ENCODE measurements at places on chromosomes 3 and 15.

GRCh38 chr15:74954515-74954914 is 2.1 kb downstream of the RPP25 start:
- no peak for DNase-seq

- DNase-seq = no peak
These were observed 7.8 kb upstream of the CTDSPL start for GRCh38 chr3:37853691-37854413.

DNA sequence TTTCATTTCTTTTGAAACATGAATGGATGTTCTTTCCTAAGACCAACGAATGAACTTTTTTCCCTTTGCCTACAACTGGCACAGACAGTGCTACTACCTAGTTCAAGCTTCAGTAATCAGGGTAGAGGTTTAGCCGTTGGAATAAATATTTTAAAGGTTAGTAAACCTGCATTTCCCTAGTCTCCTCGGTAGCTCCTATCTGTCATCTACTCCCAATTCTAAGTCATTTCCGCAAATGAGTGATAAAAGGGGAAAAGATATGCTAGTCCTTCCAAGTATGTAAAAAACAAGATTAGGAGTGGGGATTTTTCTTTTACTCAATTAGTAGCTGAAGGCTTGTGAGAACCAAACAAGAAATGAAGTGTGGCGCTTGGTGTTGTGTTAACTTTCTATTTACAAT is 15.2 kb downstream of the SLTM start:
- DNase-seq = no peak

- no peak for DNase-seq
These were observed 87.8 kb downstream of the PDZRN3 start for GRCh38 chr3:73536952-73537351.

GRCh38 chr3:127214975-127215374 is 22.0 kb downstream of the PRR23E start:
- DNase-seq = no peak

- DNase-seq = no peak
These were observed 348.3 kb upstream of the TMCO5A start for GRCh38 chr15:37586011-37586583.

DNA sequence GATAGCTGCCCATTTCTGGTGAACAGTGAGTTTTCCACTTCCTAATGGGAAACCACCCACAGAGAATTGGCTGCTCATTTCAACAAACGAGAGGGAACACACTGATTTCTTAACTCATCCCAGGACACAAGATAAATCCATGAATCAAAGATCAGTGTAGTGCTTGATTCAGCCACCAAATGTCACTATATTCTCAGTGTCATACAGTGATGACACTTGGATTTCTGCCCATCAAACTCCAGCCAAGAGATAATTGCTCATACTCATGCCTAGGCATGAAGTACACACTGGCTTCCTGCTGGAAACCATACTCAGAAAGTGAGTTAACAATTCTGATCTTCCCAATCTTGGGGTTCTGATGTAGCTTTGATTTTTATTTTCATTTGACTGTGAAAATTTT is 35.4 kb upstream of the GRM7 start:
- DNase-seq = no peak

GRCh38 chr3:195540027-195540426 is 3.1 kb downstream of the PPP1R2 start:
- no peak for DNase-seq

- no peak for DNase-seq
These were observed 628.3 kb downstream of the ROBO1 start for GRCh38 chr3:79139395-79140068.

GRCh38 chr3:124884474-124885101 is 2.6 kb downstream of the ITGB5 start:
- no peak for DNase-seq

DNA sequence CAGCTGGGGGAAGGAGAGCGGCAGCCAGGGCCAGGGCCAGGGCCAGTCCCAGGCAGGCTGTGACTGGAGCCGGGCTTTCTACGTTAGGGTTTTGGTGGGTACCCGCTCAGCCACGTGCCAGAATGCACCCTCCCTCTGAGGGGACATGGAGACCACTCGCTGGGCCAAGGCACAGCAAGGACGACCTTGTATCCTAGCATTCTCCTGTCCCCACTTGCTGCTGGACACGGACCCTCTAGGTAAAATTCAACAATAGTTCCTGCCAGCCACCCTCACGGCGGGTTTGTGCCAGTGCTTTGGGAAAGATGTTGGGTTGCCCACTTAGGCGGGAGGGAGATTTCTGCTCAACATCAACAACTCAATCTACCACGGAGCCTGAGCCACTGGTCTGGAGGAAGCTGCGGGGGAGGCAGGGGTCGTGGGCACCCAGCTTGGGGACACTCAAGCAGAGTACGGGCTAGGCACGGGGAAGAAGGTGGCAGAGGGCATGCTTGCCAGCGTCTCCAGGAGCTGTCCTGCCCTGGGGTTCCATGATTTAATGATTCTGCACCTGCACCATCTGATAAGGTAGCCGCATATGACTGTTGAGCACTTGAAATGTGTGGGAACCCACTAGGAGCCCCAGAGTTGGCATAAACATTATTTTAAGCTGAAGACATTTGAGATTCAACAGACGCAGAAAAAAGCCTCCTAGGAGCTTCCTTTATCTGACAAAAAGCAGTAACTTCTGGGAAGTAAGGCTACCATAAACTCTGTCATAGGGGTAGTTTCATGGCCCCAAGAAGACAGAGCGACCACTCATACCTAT is 22.5 kb upstream of the C15orf39 start:
- no peak for DNase-seq

- DNase-seq = no peak
These were observed 390.6 kb upstream of the CFAP20DC start for GRCh38 chr3:59440285-59441028.

Measured in CD4-positive, alpha-beta memory T cell (primary cell).